Posterior cingulate gyrus (tissue), 11 donors: ENCODE measurements at places on chromosomes 3 and 15.

GRCh38 chr3:61657689-61658088, 96.3 kb downstream of the PTPRG start:
- DNase-seq = no peak

DNA sequence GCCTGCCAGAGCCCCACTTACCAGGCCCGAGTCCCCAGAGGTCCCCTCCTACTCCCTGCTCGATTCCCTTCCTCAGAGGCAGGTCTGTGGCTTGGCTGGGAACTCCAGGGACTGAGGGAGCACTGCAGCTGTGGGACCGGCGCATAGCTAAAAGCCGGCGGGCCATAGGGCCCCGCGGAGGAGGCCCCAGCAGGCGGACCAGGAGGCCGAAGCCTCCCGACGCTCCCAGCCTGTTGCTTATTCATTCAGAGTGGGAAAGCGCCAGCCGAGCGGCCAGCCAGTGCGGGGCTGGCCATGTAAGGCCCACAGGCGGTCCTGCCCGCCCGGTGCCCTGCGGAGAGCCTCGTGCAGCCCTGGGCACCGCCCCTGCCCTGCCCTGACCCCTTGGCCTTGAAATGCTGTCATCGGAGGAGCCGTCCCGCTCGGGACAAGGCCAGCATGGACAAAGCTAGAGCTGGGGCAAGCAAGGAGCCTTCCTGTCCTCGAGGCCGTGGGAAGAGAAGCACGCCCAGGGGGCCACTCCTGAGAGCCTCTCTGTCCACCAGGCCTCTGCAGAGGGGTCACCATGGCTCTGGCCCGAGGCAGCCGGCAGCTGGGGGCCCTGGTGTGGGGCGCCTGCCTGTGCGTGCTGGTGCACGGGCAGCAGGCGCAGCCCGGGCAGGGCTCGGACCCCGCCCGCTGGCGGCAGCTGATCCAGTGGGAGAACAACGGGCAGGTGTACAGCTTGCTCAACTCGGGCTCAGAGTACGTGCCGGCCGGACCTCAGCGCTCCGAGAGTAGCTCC, at the start of gene LOXL1:
TSS of gene LOXL1 (plus strand) at position 244 of the 784 bp plus-strand sequence. CDS start at position 566, 322 bp downstream.
- DNase-seq = no peak

DNA sequence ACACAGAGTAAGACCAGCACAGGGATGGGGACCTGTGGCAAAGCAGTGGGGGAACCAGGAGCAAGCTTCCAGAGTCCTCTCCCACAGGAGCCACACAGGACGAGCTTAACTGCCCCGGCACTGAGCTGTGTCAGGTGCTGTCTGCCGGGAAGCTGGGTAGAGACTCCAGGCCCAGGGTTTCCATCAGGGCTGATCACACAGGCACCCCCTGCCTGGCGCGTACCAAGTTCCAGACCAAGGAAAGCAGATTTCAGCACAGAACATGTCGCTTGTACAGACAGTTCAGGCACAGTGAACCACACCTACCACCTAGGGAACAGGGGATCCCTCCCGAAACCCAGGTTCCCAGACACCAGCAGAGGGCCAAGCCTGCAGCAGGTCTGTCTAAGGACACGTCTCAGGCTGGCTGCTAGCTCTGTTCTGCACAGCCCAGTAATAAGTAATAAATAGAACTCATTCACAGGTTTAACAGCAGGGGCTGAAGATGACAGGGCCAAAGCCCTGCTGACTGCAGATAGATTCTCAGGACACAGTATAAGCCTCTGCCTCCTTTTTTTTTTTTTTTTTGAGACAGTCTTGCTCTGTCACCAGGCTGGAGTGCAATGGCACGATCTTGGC, 30.2 kb upstream of the OCA2 start:
- DNase-seq = peak; percentile 67

- no peak for DNase-seq
Measured at GRCh38 chr3:71299160-71299559, 284.4 kb downstream of the FOXP1 start.

GRCh38 chr15:46901001-46901400, 816.3 kb upstream of the SEMA6D start:
- DNase-seq = no peak
